ENCODE measurements at places on chromosomes 4 and X.

DNA sequence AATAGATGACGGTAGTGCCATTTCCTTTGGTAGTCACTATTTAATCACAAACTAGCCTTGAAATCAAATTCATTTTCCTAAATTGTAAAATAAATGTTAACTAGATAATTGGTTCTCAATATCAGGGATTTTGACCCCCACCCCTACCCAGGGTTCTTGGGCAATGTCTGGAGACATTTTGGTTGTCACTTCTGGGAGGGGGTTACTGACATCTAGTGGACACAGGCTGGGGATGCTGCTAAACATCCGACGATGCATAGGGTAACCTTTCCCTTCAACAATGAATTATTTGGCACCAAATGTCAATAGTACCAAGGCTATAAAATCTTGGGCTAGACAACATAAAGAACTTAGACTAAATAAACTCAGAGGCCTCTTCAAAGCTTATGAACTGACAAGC, 285.8 kb upstream of the TRPC5 start:
- no peak for DNase-seq

- DNase-seq = peak; percentile 42
Measured at GRCh38 chr4:61200187-61200915, at the start of gene ADGRL3. ADGRL3 (plus strand) TSS chr4:61200326.

- DNase-seq = peak; percentile 10
Measured at GRCh38 chrX:39242187-39242586, 440.9 kb downstream of the MID1IP1 start.

DNA sequence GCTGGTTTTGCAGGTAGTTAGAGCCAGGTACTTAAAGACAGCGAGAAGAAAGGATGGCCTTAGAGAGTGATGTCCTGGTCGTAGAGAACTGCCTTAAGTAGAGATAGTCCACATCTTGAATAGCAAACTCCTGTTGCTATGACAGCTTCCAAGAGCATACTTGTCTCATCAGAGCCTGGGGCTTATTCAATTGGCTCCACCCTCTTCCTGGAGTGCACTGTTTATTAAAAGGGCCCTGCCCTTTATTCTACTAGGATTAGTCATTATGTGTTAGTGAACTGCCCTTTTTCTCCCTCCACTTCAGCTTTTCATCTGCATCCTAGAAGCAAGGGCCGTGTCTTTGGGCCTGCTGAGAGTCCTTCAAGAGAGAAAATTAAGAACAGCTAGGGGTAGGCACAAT, 94.5 kb upstream of the EOLA2 start:
- peak; percentile 63 for DNase-seq

DNA sequence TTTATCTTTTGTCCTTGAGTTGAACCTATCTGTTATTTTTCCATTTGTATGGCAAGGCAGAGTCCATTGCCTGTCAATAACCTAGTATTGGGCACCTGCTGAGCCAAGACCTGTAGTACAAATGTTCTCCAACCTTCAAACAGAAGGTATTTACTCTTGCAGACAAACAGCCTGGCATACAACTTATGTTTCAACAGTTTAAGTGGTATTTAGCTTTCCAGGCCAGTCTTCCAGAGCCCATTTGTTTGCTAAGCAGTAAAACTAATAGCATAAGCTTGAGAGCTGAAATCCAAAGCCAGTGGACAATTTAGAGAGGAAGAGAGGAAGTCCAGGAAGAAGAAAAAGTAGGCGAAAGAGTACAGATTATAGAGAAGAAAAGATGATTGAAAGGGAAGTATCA, 979.3 kb downstream of the GLUD2 start:
- no peak for DNase-seq

DNA sequence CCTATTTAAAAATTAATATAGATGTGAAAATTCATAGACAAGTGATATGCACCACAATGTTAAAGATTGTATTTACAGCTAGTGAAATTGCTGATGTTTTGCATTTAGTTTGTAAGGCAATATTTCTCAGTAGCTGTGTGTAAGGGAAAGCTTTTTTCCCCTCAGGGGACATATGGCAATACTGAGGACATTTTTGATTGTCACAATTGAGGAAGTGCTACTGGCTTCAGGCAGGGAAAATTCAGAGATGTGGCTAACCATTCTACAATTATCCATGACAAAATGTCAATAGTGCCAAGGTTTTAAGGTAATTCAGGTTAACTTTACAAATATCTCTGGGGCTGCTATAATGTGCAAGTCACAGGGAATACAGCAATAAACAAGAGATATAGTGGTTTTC, 66.1 kb upstream of the IL15 start:
- DNase-seq = no peak

GRCh38 chr4:38572793-38573192, 91.2 kb upstream of the KLF3 start:
- no peak for DNase-seq

GRCh38 chrX:80667967-80668366, 141.7 kb downstream of the BRWD3 start:
- no peak for DNase-seq

DNA sequence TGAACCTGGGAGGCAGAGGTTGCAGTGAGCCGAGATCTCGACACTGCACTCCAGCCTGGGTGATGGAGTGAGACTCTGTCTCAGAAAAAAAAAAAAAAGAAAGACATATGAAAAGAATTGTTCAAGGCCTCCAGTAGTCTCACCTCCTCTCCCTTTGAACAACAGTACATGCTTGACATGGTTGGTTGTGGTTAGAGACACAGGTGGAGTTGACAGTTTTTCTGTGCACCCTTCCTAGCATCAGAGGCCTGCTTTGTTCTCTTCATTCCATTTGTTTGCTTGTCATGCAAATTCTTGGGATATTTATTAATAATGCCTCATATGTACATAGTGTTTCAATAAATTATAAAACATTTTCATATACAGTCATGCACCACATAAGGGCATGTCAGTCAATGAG, 18.3 kb upstream of the PDCL2 start:
- DNase-seq = no peak

DNA sequence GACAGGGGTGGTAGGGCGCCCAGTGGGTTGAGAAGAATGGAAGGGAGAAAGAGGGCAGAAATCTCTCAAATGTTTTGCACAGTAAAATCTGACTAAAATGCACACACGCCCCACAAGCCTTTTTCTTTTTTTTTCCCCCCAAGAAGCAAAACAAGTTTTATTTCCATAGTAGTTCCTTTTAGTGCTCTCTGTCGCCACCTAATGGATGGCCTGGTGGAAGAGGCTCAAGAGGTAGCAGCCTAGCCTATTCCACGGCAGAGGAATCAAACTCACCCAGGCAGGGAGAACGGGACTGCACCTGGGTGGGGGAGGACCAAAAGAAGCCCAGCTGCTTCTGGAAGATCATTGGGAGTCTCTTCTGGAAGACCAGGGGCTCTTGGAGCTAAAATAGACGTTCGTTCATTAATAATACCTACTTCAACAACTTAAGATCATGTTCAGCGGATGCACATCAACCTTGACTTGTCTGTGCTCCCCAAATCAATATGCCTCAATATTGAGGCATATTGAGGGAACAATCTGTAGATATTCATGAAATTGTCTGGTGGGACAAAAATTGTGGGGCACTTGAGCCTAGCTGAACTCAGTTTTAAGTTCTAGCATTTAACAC, 31.6 kb upstream of the IRAK1 start:
- peak; percentile 75 for DNase-seq

DNA sequence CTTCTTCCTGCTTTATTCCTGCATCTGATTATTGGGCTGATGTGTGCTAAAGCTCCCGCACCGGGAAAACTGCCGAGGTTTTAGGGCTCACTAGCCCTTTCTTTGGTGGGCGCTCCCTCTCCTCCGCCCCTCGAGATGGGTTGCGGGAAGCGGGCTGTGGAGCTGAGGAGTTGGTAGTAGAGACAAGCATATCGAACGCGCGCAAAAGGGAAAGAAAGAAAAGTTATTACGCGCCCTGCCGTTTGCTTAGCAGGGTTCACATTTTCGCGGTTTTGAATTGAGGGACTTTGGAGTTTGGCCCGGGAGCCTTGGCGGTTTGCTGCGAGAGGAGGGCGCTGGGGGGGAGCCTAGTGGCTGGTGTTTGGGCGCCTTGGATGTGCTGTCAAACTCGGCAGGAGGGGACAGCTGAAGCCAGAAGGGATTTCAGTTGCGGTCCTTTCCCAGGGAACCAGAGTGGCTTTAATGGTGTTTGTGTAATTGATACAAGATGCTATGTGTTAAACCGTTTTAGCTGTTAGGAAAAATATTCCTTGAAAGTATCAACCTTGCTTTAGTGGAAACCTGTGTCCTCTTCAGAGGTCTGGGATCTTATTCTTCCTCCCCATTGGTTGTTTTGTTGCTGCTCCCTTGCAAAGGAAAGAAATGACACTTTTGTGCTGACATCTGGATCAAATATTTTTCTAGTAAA, 1.1 kb downstream of the GAB1 start:
- peak; percentile 50 for DNase-seq

- DNase-seq = no peak
Measured at GRCh38 chr4:48985976-48986653, at the start of gene CWH43. CWH43 (plus strand) TSS chr4:48986275; CDS start chr4:48986430, 155 bp downstream.

DNA sequence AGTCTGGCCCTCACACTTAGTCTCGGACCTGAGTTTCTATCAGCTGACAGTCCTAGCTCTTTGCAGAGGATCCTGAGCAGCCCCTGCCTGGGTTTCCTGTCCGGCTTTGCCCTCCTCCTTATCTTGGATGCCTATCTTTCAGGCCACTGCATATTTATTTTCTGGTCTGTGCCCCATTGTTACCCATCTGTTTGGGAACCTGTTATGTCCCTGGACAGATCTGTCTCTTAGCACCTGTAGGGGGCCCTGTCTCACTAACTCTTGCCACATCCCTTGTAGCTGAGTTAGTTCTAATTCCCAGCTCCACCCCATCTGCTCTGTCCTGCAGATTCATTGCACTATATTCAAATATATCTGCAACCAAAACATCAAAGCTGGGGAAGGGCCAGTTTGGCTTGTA, 514.9 kb upstream of the LCORL start:
- no peak for DNase-seq

DNA sequence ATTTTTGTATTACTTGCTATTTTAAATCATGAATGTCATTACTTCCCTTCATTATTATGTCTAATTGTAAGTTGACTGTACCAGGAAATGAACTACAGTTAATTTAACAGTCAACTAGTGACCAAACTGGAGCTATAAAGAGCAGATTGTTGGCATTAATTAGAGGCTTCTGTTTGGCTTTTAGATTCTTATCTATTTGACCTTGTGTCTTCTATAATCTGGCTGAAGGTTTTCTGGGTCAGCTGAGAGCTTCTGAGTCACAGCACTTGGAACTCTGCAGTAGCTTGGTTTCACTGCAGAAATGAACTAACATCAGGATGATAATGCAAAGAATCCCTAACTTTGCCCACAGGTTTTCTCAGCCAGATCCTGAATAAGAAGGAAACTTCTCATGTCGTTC, 169.2 kb upstream of the LEF1 start:
- DNase-seq = no peak

DNA sequence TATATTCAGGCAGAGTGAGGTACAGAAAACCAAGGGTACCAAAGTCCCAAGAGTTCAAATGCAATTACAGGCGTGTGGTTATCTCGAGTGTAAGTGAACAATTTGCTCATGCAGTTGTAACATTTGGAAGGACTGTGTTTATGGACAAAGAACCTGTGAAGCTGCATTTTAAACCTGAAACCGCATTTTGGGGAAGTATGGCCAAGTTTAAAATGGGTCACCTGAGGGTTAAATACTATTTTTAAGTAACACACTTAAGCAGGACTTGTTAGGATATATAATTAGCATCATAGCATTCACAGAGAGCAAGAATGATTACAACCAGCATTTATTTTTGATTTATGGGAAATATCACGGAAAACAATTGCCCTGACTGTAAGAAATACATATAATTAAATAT, 79.1 kb upstream of the LCORL start:
- DNase-seq = no peak

DNA sequence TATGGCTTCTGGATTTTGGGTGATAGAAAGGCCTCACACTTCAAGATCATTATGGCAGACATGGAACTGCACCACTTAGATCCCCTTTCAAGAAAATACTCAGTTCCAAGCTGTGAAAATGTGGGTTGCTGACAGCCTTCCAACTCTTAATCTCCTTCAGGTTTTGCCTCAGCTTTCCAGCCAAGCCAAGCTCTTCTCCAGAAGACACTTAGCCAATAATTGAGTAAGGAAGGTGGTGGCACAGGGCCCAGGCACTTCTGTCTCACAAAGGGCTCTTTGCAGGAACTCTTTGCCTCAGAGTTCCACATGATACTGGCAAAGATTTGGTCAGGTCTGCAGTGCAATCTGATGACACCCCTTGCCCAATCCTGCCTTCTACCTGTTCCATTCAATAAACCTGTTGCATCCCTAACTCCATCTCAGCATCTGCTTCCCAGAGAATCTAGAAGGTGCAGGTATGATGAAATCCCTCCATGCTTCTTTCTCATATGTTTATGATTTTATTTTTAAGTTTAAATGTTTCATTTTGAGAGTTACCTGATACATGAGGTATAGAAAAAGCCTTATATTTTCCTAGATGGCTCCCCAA, 30.6 kb downstream of the ANXA5 start:
- DNase-seq = no peak
